ENCODE measurements at places on chromosomes 6 and 20.

- DNase-seq, result no peak
These were observed 50.9 kb downstream of the BTBD9 start for GRCh38 chr6:38588631-38589366.

GRCh38 chr6:84641076-84641475, 123.3 kb downstream of the TBX18 start:
- no peak for DNase-seq

DNA sequence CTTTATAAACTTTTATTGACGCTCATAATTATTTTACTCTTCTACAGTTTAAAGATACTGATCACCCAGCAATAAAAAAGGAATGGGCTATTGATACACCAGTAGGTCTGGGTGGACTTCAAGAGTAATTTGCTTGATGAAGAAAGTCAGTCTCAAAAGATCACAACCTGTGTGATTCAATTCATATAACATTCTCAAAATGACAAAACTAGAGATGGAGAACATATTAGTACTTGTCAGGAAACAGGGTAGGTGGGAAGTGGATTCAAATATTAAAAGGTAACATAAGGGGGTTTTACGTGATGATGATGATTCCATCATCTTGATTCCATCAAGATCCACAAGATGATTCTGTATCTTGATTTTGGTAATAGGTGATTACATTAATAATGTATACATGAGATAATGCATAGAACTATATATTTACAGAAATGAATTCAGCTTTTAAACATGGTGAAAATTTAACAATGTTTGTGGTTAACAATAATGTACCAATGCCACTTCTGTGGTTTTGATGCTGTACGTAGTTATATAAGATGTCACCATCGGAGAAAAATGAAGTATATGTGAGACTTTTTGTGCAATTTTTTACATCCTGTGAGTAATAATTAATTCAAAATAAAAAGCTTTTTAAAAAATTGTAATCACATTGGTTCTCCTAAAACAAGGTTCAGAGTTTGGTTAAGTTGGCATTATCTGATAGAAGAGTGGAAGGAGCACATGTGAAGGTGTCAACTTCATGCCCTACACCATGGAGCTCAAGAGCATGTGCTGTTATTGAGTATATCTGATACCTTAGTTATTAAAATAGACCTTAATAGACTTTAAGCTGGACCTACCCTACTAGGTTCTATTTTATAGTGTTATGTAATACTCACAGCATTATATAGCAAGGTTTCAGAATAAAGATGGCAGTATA, 66.3 kb upstream of the DYNLRB1 start:
- DNase-seq, result no peak

DNA sequence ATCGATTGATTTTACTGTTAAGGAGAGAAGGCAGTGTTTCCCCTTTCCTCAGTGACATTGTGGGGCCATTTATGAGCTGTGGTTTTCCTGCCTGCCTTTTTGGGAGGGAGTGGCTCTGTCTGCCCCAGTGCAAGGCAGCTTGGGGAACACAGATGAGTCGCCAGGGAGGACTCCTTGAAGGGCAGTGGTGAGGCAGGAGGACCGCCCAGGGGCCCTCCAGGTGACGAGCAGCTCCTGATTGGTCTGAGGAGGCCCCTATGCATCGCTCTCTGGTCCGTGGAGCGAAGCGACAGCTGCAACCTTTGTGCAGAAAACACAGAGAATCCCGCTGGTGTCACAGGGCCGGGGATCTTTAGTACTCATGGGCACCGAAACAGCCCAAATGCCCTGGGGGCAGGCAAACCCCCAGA, 100.3 kb downstream of the TMEM242 start:
- DNase-seq, result no peak

DNA sequence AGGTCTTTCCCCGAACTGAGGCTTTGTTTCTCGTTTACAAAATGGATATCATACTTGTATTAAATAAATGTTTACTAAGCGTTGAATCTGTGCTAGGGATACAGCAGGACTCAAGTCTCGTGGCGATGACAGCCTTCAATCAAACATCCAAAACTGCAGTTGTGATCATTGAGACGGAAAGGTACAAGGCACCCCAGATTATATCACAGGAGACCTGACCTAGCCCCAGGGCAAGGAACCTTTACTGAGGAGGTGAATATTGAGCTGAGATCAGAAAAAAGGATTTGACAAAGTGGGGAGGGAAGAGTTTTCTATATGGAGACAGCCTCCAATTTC, 476 bp downstream of the AAR2 start:
- DNase-seq, result no peak

DNA sequence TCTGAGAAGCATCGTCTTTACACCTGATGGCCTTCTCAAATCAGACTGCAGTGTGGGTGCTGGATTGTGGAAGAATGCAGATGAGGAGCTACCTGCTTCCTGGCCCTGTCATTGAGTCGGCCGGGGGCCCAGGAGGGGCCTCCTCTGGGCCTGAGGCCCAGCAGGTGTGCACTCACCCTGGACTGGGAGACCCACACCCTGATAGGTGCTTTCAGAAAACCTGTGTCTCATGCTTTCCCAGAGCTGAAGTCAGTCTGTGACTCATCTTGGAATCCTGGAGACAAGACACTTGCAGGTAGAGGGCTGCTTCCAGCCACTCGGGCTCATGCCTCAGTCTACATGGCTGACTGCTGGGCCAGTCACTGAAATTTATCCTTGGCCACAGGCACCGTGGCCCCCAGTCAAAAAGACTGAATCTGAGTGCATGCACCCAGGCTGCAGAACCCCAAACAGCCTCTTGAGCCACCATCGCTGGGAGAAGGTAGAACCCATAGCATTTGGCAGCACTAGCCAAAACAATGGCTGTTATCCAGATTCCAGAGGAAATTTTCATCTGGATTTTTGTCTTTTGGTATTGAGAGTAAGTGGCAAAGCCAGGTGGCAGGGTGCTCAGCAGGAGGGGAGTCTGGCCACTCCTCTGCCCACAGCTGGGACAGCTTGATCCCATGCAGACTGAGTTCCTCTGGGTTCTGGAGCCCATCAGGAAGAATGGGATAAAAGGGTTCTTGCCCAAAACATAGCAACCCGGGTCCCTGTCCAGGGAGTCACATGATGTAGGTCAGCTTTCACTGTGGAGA, 182.0 kb upstream of the CST7 start:
- peak; percentile 18 for DNase-seq

- DNase-seq, result no peak
These were observed 36.2 kb downstream of the SUN5 start for GRCh38 chr20:32967961-32968457.

Data from left hindlimb (tissue), 1 donor.